Dermis lymphatic vessel endothelial cell (primary cell): ENCODE measurements at places on chromosomes 7 and 10. TPM values are rescaled to one million over a fixed set of nuclear protein-coding genes. Genes with fewer than 3 reads are reported as not detected.

The HOXA7 gene
- total RNA-seq: 1.4 and 2.5 TPM in 2 replicates

The SLC26A4 gene
- total RNA-seq: 3.4 and 4.9 TPM in 2 replicates

The COL28A1 gene
- 0.17 TPM in 1 of 2 replicates, not detected in the other for total RNA-seq

The GHRHR gene
- total RNA-seq: not detected in 2 replicates

The ANKRD2 gene
- total RNA-seq: 0.11 and 0.26 TPM in 2 replicates

The PIK3CG gene
- total RNA-seq: 2.0 and 6.8 TPM in 2 replicates

The EZH2 gene
- 6.2 and 8.0 TPM in 2 replicates for total RNA-seq

The TMEM229A gene
- not detected in 2 replicates for total RNA-seq

The KCNMA1 gene
- 0.43 and 1.1 TPM in 2 replicates for total RNA-seq

The ARHGAP22 gene
- total RNA-seq: 1.3 TPM in 2 replicates

The CAMK2G gene
- total RNA-seq: 19.9 and 23.8 TPM in 2 replicates
